ENCODE measurements at places on chromosomes 12 and 14.

DNA sequence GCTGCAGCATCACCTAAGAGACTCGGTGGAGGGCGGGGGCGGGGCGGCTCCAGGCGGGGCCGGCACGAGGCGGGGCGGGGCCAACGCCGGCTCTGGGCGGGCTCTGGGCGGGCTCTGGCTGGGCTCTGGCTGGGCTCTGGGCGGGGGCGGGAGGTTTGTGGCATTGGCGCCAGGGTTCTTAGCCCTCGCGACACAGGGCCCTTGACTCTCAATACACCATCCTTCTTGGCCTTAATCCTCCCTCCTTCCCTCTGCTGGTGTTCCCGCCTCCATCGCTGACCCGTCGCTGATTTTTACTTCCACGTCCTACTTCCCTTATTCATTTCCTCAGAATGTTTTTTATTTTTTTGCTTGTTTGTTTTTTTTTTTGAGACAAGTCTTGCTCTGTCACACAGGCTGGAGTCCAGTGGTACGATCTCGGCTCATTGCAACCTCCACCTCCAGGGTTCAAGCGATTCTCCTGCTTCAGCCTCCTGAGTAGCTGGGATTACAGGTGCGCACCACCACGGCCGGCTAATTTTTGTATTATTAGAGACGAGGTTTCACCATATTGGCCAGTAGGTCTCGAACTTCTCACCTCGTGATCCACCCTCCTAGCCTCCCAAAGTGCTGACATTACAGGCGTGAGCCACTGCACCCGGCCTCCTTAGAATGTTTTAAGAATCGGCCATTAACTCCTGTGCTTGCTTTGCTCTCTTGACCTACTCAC is at the start of gene BLTP3B:
Gene BLTP3B, minus strand, starts transcription at position 24 of the 709 bp plus-strand sequence. CDS start 239 bp downstream, outside the sequence.
- peak; percentile 14 for DNase-seq

GRCh38 chr14:36818794-36819384 is 157.2 kb downstream of the PAX9 start:
- DNase-seq, result no peak

GRCh38 chr12:103779410-103780092 is 61.5 kb downstream of the NT5DC3 start:
- no peak for DNase-seq

GRCh38 chr12:5259523-5259922 is 172.4 kb upstream of the NTF3 start:
- no peak for DNase-seq

DNA sequence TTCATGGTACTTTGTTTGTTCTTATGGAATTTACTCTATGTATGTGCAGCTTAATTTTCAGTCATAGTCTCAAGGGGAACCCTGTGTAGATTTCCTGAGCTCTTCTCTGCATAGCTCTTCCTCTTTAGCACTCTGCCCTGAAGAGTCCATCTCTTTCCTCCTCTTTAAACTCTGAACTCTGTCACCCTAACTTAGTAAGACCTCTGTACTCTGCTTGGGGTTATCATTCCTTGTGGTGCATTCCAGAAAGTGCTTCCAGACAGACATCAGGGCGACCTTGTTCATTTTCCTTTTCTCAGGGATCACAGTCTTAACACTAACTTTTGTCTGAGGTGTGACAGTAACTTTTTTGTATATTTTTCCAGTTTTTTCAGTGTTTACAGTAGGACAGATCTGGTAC is 179.3 kb downstream of the RAD51B start:
- DNase-seq, result no peak

Measured in HFF-Myc (cell line).